Activated T-cell treated with anti-CD3 and anti-CD28 coated beads, Interleukin-2, amount 50 U/mL, for 48 hours (primary cell): ENCODE measurements at places on chromosomes 7 and 10.

DNA sequence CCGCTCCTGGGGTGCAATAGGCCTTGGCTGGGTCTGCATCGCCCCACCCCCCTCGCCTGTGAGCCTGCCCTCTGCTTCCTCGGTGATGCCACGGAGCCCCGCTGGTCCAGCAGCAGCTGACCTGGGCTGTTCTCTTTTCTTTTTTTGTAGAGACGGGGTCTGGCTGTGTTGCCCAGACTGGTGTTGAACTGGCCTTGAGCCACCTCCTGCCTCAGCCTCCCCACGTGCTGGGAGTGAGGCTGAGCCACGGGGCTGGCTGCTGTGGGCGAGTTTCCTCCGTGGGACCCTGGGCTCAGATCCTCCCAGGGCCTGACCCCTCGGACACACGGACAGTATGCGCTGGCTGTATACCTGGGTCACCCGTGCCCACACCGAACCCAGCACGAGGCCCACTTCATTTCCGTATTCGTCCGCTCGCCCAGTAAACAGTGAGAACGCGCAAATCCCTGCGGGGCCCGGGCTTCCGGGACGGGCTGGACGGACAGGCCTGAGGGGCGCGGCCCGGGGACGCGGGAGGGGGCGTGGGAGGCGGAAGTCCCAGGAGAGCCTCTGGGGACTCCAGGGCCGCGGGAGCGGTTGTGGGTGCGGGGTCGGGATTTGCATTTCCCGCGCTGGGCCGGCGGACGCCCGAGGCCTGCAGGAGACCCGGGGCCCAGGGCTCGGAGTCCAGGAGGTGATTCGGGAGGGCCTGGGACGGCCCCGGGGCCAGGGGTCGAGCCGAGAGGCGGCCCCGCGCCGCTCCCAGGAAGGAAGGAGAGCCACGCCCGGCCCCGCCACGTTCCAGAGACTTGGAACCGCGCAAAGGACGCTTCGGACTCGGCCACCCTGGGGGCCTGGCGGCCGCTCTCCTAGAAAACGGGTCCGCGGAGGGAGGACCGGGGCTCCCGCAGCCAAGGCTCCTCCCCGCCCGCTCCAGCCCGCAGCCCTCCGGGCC, 57.7 kb upstream of the DNAJB6 start:
- no peak for DNase-seq

GRCh38 chr7:138565071-138565450, 105.0 kb downstream of the TRIM24 start:
- DNase-seq = no peak

DNA sequence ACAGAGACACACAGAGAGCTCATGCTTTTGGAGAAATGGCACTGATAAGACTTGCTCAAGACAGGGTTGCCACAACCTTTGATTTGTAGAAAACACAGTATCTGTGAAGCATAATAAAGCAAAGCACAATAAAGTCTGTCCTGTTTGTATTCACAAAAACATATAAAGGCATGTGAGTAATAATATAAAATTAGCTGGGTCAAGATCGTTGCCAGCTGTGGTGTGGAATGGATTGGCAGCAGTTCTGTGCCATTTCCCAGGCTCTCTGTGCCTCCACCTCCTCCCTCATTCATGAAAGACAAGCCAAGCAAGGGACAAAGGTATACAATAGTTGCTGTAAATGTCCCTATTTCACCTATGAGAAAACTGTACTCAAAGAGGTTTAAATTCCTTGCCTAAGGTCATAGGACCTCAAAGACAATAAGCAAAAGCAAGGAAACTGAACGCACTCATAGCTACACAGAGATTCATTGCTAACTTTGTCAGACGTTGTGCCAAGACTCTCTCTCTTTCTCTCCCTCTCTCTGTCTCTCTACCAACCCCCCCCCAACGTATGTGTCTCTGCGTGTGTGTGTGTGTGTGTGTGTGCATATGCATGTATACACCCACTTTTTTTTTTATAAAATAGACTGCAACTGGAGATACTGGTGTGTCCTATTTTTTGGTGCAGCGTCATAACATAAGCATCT, 31.8 kb downstream of the CHST3 start:
- no peak for DNase-seq

DNA sequence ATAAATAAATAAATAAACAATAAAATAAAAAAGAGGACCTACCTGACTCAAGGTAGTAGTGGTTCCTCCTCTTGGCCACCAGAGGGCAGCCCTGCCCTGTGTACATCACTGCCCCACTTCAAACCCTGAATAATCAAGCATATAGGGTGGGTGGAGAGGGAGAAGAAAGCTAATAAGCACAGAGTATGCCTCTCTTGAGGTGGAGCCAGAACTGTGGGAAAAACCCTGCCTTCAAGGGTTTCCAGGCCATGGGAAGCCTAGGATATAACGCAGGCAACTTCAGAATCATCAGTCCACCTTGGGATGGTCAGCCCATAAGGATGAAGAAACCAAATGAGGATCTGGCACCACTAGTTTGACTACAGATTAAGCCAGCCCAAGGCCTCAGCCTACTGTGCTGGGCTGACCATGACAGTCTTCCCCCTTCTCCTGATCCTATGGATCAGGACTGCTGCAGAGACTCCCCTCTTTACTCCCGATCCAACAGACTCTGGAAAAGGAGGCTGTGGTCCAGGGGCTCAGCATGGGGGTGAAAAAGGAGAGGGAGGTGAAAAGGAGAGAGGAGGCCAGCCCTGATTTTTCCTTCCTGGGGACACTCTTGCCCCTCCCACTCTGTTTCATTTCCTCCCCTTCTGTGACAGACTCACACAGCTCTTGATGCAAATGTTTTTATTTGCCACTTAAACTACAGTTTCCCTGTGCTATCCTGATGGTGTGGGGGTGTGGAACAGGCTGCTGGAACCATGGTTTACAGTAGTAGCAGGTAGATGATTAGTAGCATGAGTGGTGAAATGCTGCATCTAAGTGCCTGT, 10.1 kb downstream of the AVPI1 start:
- DNase-seq = peak; percentile 38

DNA sequence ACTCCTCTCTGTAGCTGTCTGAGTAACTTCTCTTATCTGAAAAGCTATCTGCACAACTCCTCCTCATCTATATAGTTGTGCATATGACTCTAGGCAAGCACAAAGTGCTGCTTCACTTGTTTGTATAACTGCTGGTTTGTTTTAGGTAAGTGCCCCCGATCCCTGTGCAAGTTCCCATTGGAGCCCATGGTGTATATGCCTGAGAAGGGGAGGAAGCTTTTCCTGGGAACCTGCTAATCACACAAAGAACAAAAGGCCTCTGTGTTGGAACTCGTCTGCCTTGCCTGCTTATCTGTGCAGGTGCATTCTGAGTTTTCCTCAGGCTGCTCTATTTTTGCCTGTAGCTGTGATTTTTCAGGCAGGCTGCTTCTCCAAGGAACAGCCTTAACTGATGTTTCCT, 23.2 kb upstream of the PHF14 start:
- no peak for DNase-seq

DNA sequence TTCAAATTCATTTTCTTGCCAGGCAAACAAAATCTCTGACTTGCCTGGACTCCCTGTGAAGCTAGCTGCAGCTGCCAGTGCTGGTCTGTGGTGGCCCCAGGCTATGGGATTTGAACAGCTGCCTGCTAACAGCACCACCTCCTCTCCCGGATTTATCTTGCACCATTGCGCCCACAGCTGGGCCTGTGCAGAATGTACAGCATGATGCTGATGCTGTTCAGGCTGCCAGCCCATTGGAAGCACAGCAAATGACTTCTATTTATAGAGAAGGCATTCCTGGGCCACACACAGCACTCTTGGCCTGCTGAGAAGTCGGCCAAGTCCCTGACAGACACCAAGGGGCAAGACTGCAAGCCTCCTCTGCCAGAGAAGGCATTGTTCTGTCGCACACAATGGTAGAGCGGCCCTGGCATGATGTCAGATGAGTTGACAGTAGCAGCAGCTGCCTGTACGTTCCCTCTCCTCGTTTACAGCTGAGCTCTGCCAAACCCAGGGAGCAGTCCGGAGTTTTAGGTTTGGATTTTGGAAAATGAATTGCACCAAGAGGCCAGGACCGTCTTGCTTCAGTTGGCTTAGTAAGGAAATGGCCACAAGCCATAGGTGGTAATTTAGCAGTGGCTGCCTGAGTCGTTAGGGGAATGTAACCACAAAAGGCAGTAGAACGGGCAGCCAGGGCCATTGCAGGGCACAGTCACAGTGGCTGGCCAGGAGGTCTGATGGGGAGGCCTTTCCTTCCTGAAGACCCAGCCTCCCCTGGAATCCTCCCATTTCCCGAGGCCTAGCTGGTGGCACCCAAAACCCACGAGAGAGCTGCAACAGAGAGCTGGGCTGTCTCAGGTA, 38.5 kb downstream of the MTURN start:
- no peak for DNase-seq

- peak; percentile 23 for DNase-seq
Observed at GRCh38 chr7:135251496-135252391, 18.1 kb downstream of the STRA8 start.

DNA sequence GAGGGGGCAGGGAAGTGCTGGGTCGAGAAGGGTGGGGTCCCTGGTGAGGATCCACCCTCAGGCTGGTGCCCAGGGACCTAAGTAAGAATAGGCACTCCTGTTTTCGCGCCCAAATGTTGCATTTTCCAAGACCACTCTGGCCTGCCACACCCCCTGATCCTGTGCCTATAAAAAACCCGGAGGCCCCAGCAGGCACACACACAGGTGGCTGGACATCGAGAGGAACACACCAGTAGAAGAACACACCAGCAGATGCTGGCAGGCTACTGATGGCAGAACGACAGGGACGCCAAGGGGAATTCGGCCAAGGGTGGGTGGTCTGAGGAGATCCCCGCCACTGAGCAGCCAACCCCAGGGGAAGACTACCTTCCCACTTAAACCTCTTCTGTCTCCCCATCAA, 633.9 kb upstream of the POT1 start:
- DNase-seq = no peak

- DNase-seq = peak; percentile 14
Observed at GRCh38 chr7:155193716-155194115, 104.0 kb upstream of the INSIG1 start.

DNA sequence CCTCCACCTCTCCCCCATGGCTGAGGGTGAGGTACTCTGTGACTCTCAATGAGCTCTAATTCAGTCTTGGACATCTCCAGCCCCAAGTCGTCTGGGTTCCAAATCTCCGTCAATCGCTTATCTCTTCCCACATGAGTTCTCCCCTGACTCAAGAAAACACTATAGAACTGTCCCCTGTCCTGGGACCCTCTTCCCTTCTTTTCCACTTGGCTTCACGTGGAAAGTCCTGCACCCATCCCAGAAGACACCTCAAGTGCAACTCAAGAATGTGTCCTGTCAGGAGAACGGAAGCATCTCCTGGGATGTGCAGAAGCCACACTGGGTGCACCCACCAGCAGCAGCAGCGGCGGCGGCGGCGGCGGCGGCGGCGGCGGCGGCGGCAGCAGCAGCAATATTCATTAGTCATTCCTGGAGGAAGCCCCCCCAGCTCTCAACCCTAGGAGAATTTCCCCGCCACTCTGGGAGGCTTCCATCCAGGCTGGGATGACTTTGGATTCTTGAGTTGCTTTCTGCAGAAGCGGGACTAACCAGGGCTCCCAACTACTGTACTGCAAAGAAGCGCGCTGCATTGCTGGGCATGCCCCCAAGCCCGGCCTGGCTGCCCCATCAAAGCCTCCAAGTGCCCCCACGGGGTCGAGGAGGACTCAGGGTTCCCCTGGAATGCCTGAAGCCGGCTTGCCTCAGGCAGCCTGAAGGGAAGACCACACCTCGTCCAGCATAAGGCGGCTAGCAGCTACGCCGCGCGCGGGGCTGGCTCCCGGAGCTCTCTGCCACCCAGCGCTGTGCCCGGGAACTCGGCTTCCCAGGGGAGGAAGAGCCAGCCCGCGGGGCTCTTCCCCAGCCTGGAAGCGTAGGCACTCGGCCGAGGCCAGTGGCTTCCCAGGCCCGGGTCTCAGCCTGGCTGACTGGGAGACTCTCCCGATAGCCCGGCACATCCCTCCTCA, 1.0 kb downstream of the CRTAC1 start:
- no peak for DNase-seq

DNA sequence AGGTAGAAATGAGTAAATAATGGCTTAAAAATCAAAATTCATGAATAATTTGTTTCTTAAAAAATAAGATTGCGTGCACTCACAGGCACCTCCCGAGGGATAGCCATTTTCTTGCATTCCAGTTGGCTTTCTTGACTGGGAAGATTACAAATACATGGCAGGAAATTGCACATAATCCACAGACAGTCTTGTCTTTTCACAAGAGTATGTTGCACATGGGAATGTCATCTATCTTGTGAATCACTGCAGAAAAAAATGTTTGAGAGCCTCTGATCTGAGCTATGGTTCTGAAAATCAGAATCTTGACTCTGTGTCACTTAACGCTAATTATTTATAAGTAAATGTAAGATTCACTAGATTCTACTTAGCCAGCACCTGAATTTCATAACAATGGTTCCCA, 74.1 kb upstream of the PRKG1 start:
- no peak for DNase-seq

DNA sequence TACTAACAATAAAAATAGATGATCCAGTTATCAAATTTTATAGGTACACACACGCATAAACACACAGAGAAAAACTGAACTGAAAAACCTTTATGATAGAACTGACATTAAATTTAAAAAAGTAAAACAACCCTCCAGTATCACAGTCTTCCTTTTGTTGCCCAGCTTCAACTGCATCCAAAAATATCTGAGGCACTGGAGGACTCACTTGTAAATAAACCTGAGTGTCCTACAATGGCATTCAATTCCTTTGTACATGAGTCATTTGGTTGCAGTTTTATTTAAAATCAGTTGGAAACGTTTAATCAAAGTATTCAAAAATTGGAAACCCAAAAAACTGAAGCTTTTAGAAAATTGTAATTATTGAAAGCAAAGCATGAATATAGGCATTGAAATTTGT, 265.2 kb upstream of the CSTF2T start:
- DNase-seq = no peak

DNA sequence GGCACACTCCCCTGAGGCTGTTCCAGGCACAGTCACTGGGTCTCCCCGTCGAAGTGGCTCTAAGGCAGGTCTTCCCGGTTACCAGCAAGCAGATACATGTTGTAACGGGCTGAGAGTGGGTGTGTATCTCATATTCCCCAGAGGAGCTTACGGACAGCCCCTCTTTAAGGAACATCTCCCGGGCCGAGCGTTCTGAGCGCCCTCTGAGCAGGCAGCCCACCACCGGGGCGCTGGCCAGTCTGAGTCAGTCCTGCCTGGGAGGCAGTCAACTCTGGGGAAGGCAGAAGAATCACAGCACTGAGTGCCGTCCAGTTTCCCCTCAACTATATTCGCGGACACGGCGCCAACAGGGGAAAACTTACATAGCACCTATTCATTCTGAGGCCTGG, 117.4 kb downstream of the LHPP start:
- DNase-seq = no peak

GRCh38 chr7:29095631-29096445, 50.5 kb downstream of the CPVL start:
- DNase-seq = no peak

DNA sequence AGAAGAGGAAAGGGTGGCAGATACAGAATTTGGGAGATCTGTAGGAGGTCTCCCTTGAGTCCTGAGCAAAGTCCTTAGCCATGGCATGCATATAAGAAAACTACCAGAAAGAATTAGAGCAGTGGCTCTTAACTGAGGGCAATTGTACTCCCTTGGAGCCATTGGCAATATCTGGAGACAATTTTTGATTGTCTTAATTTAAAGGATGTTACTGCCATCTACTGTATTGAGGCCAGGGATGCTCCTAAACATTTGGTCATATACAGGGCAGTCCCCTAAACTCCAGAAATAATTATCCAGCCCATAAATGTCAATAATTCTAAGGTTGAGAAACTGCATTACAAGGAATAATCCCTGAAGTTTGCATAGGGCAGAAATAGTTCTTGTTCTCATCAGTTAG, 136.4 kb upstream of the ODAD2 start:
- DNase-seq = no peak

GRCh38 chr10:30828164-30828563, 198.6 kb upstream of the LYZL2 start:
- DNase-seq = no peak

- DNase-seq = peak; percentile 79
Observed at GRCh38 chr10:45464958-45465567, 91.0 kb downstream of the ALOX5 start.
